Stimulated activated CD4-positive, alpha-beta T cell treated with anti-CD3 and anti-CD28 coated beads, Interleukin-1b, Interleukin-23, amount 100 ng/mL, for 1 hour (primary cell): ENCODE measurements at places on chromosomes 1 and 21.
A peak's percentile ranks its signal among the peaks of the same experiment; 100 is the strongest.

GRCh38 chr1:116486424-116486823, 84.4 kb downstream of the CD58 start:
- no peak for DNase-seq

DNA sequence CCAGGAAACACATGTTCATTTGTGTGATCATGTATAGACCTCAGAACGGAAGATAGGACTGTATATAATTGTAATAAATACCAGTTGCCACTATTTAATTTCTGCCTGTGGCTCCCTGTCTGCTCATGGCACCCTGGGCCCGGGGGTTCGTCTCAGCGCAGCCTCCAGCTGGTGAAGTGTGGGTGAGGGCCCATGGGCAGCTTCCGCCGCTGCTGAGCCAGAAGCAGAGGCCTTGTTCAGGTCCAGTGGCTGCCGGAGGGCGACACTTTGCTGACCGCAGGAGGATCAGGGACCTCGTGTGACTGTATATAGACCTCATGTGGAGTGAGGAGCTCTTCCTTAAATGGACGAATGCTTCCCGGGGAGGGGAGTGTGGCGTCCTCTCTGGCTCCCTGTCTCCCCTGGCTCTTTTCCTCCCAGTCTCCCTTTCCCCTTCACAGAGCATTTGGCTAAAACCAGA, 155.9 kb downstream of the PEX14 start:
- DNase-seq, result no peak

DNA sequence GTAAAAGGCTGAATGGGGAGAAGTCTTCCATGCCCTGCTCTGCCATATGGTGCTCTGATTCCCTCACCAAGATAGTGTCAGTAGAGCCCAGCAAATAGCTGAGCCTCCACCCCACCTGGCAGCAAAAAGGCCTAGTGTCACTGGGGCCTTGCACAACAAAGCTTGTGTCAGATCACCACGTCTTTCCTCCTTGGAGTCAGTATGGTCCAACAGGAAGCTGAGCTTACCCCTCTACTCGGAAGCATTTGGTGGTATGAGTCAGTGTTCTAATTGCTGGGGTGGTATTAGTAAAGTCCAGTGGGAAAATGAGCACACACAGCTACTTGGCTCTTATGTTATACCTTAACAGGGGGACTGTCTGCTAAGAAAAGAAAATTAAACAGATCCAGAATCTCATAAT, 18.7 kb upstream of the RRP15 start:
- no peak for DNase-seq

- no peak for DNase-seq
These were observed 157.3 kb downstream of the MRPL39 start for GRCh38 chr21:25449950-25450349.

- no peak for DNase-seq
These were observed 11.6 kb upstream of the FAM20B start for GRCh38 chr1:179014123-179014522.

DNA sequence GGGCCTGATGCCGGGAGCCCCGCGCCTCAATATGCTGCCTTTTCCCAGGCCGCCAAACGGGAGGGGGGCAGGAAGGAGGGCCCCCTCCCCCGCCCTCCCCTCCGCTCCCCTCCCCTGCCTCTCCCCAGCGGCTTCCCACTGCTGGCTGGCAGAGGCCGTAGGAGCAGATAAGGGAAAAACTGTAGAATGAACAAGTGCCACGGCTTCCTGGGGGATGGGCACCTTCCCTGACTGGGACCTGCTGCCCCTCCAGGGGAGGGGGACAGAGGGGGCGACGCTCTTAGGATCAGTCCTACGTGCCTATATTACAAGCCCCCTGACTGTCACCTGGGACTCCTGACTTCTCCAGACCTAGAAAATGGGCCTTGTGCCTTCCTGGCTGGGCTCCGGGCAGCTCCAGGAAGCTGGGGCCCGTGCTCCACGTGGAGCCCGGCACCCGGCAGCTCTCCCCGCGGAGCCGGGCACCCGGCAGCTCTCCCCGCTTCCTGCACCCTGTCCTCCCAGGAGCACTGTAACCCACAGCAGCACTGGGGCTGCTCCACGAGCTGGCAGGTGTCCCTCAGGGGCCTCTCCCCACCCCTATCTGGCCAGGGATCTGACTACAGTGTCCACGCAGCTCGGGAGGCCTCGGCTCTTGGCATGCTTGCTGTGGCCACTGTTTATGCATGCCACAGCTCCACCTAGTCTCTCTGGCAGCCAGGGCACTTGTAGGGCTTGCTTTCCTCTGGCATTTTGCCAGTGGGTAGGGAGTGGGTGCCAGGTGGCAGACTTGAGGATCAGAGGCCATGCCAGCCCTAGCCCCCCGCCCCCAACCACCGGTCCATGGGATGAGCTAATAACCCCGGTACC, 674 bp upstream of the HES5 start:
- DNase-seq, result no peak

DNA sequence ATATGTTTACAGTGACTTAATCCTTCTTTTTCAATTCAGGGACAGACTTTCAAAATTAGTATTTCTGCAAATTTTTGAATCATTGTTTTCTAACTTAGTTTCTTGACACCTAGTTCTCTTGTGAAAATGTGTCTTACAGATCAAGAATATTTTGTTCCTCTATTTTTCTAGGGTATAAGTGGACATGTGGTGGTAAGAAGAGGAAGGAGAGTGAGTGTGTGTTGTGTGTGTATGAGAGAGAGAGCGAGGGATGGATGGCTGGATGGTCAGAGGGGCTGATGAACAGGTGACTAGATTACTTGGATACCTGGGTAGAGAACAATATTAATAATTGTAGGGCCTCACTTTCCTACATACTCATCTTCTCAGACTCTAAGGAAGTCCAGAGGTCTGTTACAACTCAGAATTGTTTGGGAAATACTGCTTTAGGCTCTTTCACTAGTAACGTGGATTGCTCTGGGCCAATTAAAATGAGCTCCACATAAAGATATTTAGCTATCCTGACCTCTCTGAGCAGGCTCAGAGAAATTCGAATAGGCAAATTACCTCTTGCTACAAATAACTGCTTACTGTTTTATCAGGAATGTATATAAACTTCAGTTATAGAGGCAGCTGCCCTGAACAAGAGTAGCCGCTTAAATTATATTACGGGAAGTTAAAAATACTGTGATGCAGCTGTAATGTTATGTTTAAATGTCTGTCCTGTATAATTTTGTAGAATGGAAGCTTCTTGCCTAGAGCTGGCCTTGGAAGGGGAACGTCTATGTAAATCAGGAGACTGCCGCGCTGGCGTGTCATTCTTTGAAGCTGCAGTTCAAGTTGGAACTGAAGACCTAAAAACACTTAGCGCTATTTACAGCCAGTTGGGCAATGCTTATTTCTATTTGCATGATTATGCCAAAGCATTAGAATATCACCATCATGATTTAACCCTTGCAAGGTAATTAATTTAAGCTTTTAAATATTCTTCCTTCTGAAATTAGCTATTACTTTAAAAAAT, 19.7 kb downstream of the GPSM2 start:
- no peak for DNase-seq

GRCh38 chr1:93619507-93620171, 62.0 kb downstream of the BCAR3 start:
- DNase-seq, result no peak

GRCh38 chr1:176134666-176135065, 72.4 kb downstream of the COP1 start:
- DNase-seq, result no peak

DNA sequence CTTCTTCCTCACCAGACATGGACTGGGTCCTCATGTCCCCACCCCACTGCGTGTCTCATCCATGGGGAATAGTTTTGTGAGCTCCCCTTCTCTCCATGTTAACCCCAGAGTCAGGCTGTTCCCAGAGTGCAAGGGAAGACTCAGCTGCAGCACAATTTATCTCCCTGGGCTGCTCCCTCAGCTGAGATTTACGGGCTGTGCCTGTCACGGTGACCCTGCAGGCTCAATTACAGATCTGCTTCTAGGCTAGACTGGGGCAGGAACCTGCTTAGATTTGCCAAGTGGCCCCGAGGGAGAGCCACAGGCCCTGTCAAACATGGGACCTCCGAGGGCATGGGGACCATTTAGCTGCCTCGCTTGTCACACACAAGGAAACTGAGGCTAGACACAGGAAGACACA, 37.8 kb downstream of the CDCP2 start:
- DNase-seq, result no peak

DNA sequence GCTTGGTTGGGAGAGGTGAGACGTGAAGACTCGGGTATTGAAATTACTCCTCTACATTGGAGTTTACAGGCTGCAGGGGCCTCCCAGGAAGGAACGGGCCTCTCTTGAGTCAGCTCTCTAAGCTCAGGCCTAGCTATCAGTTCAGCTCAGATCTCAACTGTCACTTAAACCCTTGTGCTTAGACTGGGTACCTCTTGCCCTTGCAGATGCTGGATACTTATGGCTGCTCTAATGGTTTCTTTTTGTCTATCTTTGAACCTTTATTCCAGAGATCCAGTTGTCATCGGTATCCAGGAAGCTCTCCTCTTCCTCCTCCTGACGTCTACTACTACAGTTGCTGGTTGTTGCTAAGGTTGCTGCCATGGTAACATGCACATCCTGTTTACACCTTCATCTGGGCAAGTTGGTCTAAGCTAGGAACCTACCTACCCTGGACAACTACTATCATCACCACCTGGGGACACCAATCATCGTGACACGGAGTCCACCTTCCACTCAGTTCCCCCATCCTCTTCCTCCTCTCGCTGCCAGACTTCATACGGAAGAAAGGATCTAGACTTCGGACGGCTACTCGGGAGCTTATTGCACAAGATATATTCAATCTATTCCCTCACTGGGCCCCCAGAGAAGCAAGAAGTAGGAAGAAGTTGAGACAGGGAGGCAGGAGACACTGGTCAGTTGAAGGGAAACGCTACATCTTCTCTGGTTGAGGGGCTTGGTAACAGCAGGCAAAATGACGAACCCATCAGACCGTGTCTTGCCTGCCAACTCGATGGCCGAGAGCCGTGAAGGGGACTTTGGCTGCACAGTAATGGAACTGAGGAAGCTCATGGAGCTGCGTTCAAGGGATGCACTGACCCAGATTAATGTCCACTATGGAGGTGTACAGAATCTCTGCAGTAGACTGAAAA, 56.1 kb downstream of the ATP2B4 start:
- DNase-seq, result peak; percentile 19

GRCh38 chr1:185733818-185734735, at the start of gene HMCN1:
HMCN1 (plus strand) TSS chr1:185734391; CDS start chr1:185734780, 389 bp downstream.
- no peak for DNase-seq

DNA sequence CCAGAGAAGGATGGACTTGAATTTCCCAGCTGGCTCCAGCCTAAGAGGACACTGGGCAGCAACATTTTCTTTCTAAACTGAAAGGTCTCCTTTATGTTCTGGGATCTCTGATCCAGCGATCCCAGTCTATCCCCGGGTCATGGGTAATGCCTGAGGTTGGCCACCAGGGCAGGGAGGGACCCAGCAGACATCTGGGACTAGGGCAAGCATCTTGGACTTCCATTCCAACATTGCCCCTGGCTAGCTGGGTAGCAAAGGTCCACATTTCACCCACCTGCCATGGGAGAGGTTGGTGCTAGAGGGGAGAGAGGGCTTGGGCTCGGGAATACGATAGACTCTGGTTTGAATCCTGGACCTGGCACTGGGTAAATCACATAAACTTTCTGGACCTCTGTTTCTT, 84.6 kb downstream of the LRRN2 start:
- no peak for DNase-seq

DNA sequence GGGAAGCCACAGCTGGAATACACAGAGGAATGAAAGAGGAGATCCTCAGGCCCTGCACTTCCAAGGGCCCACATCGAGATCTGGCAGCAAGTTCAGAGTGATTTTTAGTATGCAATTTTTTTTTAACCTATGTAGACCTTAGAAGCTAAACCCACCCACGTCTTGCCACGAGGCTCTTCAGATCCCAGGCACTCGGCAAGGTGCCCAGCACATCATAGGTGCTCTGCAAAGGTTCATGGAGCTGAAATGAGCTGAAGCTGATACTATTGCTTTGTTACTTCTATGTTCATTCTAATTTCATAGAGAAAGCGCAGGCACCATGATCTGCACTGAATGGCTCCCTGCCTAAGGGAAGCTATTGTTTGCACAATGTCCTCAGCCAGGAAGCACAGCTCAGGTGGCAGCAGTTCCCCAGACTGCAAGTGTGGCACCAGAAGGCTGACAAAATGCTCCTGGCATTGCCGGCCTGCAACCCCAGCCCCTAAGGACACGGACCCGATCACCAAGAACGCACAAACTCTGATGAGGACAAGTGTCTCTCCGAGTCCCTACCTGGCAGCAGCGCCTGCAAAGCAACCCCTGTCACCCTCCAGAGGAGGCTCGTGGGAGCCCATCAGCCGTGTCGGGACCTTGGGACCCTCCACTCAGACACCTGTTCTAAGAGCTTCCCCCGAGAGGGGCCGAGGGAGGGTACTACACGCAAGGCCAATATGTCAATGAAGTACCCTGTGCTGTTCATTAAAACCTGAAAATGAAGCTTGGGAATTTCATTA, 264.2 kb downstream of the NPHP4 start:
- DNase-seq, result no peak

GRCh38 chr1:25568834-25569596, 25.6 kb downstream of the LDLRAP1 start:
- no peak for DNase-seq

- no peak for DNase-seq
These were observed 48.6 kb upstream of the TMEM125 start for GRCh38 chr1:43220905-43221778.

- DNase-seq, result no peak
These were observed 70.9 kb upstream of the EDEM3 start for GRCh38 chr1:184825571-184825970.

DNA sequence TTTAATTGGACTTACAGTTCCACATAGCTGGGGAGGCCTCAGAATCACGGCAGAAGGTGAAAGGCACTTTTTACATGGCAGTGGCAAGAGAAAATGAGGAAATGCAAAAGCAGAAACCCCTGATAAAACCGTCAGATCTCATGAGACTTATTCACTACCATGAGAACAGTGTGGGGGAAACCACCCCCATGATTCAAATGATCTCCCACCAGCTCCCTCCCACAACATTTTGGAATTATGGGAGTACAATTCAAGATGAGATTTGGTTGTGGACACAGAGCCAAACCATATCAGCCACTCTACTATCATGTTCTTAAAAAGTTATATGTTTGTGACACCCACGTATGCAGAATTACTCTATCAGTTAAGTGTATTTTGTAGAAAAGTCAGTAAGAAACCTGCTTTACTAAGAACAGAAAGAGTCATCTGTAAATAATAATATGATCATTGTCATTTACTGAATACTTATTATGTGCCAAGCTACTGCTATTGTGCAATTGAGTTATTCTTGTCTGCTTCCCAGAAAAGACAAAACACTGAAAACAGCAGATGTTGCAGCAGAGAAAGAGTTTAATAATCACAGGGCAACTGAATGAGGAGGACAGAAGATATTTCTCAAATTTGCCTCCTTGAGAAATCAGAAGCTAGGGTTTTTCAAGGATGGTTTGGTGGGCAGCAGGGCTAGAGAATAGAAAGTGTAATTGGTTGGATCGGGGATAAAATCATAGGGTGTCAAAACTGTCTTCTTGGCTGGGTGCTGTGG, 207.7 kb upstream of the FGGY start:
- DNase-seq, result no peak

- no peak for DNase-seq
These were observed 566.0 kb downstream of the AJAP1 start for GRCh38 chr1:5220421-5220820.
